ENCODE measurements at places on chromosomes 4 and X.
A peak's percentile ranks its signal among the peaks of the same experiment; 100 is the strongest.

- no peak for DNase-seq
Measured at GRCh38 chrX:17758382-17758781, 21.1 kb downstream of the SCML1 start.

GRCh38 chr4:177453116-177453515, 10.9 kb upstream of the AGA start:
- DNase-seq, result no peak

DNA sequence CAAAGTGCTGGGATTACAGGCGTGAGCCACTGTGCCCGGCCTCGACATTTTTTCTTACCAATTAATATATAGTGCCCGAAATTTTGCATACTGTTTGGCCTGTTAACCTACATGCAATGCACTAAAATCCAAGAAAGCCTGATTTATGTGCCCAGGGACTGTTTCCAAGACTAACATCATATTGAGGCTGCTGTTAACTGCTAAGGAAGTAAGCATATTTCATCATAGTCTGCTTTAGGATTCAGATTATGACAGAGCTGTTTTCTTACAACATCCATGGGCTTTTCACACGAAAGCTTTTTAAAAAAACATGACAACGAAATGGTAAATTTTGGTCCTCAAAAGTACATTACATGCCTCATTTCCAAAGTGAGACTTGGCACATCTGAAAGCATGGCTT, 84.4 kb downstream of the STOX2 start:
- no peak for DNase-seq

DNA sequence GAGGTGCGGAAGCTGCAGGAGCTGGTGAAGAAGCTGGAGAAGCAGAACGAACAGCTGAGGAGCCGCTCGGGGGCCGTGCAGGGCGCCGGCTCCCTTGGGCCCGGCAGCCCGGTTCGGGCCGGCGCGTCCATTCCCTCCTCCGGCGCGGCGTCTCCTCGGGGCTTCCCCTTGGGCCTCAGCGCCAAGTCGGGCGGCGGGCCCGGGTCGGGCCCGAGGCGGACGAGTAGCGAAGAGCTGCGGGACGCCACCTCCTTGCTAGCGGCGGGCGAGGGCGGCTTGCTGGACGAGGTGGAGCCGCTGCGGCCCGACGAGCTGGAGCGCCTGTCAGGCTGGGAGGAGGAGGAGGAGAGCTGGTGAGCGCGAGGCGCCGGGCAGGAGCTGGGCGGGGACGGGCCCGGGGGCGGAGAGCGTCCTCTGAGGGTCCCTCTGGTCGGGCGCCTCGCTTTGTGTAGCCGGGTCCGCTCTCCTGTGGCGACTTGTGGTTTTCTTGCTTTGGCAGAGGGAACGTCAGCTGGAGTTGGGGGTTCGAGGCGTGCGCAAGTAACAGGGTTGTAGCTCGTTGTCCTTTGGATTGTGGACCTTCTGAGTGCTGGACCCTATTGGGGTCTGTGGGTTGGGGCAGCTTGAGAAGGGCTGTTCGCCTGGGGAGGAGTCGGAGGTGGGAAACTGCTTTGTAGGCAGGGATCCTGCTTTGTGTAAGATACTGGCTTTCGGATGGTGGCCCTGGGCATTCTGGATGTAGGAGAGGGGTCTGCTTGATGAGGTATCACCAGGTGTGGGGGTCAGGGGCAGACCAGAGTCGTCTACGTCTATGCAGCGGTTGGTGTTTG, 662 bp downstream of the SLAIN2 start:
- no peak for DNase-seq

GRCh38 chrX:150547375-150548115, 20.9 kb upstream of the MTM1 start:
- peak; percentile 52 for DNase-seq

DNA sequence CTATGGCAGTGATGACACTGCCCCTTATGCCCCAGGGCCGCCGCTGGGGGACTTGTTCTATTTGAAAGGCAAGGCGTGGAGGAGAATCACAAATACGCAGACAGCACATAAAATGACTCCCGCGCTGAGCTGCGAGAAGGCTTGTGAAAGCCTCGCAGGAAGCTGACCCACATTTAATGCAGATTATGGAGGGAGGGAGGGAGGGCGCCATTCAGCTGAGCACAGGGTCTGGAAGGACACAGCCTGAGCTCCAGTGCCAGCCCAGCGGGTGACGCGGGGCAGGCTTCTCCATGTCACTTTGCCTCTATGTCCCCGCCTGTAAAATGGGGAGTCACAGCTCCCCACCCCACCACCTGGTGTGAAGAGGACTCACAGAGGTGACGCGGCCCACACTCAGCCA, 14.3 kb downstream of the ABLIM2 start:
- DNase-seq, result no peak

GRCh38 chr4:40280586-40280985, 54.5 kb upstream of the CHRNA9 start:
- no peak for DNase-seq

DNA sequence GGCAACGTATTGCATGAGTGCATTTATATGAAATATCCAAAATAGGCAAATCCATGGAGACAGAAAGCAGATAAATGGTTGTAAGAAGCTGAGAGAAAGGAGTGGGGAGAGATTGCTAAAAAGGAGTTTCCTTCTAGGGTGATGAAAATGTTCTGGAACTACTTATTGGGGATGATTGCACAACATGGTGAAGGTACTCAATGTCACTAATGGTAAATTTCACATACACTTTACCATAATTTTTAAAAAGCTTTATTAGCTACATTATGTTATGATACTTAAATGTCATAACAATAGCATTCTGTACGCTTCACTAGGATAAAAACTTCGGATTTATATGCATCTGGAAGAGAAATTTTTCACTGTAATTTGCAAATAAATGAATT, 56.7 kb upstream of the WDR19 start:
- DNase-seq, result no peak

All from activated T-cell treated with anti-CD3 and anti-CD28 coated beads, Interleukin-2, amount 50 U/mL, for 24 hours (primary cell).